ENCODE measurements at places on chromosomes 2 and 18.
A peak's percentile ranks its signal among the peaks of the same experiment; 100 is the strongest.

DNA sequence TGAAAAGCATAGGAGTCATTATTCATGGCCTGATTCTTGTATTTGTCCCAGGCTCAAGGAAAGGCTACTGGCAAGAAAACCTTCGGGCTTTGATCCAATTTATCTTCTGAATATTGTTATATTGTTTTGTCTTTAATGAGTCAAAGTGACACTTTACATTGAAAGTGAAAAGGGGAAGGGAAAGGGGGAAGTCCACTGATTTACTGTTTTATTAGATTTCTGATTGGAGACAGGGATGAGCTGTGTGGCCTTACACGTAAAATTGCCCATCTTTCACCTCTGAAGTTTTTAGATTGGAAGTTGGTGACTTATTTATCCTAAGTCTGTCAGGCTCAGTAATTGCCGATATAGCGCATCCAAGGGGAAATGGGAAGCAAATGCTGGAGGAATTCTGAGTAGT, 843.8 kb upstream of the LRRTM1 start:
- DNase-seq = no peak

DNA sequence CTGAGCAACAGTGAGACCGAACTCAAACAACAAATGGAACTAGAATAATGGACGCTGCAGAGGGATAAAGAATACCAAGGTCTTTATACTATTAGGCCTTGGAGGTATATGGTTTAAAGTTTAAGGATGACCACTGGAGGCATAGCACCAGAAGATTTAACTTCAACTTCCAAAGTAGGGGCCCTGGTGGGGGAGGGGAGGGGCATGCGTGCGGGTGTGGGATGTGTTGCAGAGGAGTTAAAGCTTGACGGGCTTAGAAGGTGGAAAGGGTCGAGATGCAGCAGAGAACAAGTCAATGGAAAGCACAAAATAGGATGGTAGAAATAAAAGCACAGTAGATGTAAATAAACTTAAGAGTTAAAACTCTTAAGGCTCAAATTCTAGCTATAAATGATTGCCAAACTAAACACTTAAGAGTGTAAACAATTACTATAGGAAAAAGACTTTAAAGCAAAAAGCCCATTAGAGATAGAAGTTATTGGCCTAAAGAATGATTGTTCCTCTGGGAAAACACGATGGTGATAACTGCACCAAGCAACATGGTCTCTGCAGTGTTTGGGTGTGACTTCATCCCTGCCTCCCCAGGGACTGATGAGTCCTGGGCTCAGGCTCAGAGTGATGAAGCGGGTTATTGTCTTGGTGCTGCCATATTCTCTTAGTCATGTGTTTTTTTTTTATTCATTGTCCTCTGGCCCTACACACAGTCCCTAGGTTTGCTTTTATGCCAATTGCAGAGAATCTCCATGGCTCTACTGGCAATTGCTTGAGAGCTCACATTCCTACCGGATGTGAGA, 13.0 kb downstream of the RRM2 start:
- DNase-seq = no peak

GRCh38 chr2:177889818-177890460, 182.6 kb downstream of the PDE11A start:
- DNase-seq = no peak

GRCh38 chr18:8783335-8783993, 78.1 kb downstream of the MTCL1 start:
- no peak for DNase-seq

DNA sequence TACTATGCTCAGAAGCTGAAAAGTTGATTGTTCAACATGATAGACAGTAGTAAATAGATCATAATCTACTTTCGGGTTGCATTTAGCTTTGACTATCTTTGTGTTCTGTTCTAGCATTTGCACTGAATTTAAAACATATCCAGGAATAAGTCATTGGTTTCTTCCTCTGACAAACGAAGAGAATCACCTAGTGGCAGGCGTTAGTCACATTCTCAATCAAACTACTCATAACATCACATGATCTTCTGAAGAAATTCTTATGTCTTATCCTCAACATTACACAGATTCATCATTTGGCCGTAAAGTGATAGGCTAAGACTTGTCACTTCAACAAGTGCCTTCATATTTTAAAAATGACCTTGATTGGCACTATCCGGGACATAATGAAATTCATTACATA, 63.6 kb upstream of the TTC21B start:
- no peak for DNase-seq

GRCh38 chr2:39706312-39706711, 40.6 kb downstream of the TMEM178A start:
- DNase-seq = no peak

GRCh38 chr2:99451280-99451679, 38.5 kb downstream of the REV1 start:
- DNase-seq = no peak

DNA sequence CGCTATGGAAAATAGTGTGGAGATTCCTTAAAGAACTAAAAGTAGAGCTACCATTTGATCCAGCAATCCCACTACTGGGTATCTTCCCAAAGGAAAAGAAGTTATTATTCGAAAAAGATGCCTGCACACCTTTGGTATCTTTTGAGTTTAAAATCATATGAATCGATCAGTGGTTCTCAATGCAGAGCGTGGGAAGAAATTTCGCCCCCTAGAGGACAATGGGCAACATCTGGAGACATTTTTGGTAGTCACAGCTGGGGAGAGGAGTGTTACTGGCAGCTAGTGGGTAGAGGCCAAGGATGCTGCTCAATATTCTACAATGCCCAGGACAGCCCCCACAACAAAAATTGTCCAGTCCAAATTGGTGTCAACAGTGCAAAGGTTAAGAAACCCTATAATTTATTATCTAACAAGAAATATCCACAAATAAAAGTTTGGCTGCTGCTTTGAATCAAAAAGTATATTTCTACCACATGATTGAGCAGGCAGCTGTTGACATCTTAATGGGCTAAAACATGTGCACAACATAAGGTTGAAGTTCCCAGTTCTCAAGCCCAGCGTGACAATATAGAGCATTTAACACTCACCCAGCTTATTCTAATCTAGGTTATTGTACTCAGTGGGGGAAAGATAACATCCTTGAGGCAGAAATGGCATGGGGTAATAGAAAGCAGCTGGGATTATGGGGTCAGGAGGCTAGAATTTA, 425.7 kb downstream of the LRATD1 start:
- DNase-seq = no peak

- DNase-seq = no peak
Observed at GRCh38 chr2:53777134-53777533, 9.5 kb downstream of the CHAC2 start.

- no peak for DNase-seq
Observed at GRCh38 chr18:28422577-28422976, 245.6 kb upstream of the CDH2 start.

DNA sequence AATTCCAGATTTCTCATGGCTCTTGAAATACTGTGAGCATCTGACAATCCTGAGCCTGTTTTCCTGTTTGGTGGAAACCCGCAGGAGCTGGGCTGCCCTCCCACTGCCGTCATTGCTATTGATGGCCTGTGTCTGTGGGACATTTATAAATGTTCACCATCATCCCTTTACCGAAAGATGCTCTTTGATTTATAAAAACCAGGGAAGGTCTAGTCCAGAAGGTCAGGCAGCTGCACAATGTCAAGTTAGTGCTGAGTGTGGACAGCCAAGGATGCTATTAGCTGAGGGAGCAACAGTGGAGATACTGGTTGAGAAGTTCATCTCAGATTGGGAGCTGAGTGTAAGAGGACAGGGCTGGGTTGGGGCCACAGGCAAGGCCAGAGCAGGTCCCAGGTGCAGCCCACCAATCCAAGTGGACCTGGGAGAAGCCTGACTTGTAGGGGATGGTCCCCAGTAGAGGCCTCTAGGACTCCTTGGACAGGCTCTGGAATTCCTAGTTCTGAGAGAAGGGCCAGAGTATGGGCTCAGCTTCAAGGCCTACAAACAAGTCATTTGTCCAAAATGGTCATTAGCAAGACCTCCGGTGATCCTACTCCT, 55.1 kb downstream of the COPS8 start:
- DNase-seq = no peak

- DNase-seq = no peak
Observed at GRCh38 chr2:65377556-65378192, 54.7 kb downstream of the SPRED2 start.

- DNase-seq = no peak
Observed at GRCh38 chr2:191836853-191837769, 9.8 kb downstream of the CAVIN2 start.

DNA sequence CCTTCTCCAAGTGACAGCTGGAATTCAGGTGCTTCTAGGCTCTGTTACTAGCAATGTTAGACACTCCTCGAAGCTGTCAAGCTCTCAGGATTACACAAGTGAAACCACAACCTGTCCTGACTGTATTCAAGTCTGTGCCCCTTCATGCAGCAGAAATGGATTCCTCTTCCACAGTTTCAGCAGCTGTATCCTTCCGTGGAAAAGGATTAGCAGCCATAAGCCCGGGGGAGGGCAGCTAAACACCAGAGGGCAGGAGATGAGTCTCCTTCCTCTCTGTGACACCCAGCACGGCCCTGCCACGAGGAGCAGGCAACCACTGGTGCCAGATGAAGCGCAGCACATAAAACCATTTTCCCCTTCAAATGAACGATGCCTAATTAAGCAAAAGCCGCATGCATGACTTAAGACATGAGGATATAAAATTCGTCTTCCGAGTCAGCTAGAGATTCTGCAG, 1.2 kb downstream of the ST3GAL5 start:
- DNase-seq = peak; percentile 88

- no peak for DNase-seq
Observed at GRCh38 chr2:10436583-10437110, 11.5 kb downstream of the ODC1 start.

GRCh38 chr2:233977296-233977837, 60.2 kb downstream of the TRPM8 start:
- no peak for DNase-seq

DNA sequence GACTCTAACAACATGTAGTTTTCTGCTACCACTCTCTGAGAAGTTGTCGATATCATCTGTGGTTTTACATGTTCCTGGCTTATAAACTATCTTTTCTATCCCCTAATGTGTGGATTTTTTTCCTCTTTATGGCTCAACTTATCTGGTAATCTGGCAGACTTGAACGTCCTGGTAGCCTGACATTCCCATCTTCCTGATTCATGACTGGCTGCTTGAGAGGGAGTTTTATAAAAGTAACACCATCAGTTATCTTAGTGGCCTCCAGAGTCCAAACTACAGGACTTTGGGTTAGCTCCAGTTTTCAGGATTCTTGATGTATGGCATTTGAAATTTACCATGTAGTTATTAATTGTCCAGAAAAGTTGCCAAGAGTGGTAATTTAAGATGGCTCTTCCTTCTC, 174.0 kb upstream of the GULP1 start:
- DNase-seq = no peak

DNA sequence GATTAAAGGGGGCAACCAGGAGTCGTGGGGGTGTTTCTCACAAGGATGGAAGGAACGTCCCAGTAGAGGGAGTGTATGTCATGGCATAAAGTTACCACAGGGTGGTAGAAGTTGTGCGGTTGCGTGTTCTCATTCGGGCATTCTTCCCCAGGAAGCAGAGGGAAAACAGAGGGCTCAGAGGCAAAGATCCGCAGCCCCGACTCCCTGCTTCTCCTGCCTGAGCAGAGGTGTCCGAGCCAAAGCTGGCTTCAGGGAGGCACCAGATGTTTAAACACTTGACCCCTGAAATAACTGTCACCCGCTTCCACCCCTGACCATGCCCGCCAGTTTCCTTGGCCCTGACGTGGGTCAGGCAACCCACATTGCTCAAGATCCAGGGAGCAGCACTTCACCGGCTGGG, 83.7 kb downstream of the EN1 start:
- DNase-seq = no peak

DNA sequence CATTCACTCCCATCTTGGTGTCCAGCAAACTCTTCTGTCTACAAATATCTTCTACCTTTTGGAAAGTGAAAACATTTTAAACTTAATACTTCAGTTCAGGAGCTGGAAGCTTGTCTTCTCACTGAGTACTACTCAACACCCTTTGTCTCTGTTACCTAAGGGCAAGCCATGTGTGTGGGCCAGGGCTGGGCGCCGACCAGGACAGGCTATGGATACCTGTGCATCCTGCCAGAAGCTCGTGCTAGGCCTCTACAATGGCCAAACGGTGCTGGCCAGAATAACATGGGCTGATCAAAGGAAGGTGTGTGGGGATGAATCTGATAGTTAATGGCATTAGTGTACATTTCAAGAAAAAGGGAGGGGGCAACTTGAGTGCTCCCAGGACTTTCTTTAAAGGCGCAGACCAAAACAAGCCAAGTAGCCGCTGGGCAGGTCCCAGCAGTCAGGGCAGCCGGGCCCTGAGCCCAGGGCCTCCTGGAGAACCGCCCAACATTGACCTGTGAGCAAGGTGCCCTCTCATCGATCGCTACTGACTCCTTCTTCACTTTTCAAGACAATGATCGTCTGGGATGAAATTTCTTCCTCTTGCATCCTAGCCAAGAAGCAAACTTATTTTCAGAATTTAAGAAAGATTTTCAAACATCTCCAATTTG, 29.0 kb upstream of the ID2 start:
- DNase-seq = no peak

DNA sequence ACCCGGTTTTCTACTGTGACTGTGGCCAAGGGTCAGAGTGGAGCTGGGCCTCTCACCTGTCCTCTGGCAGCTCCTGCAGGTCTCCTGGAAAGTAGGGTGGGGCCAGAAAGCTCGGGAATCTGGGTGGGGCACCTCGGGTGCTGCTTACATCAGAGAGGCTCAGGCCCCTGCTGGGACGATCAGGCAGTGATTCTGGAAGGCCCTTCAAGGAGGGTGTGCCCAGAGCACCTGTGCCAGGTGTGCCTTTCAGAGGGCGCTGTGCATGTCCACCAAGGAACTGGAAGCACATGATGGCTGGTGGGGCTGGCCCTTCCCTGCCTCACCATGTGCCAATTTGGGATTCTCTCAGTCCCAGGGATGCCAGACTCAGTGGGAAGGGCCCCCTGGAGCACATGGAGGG, 44.0 kb downstream of the ATP6V1C2 start:
- DNase-seq = no peak

GRCh38 chr2:71256421-71256820, 29.5 kb upstream of the PAIP2B start:
- peak; percentile 92 for DNase-seq

DNA sequence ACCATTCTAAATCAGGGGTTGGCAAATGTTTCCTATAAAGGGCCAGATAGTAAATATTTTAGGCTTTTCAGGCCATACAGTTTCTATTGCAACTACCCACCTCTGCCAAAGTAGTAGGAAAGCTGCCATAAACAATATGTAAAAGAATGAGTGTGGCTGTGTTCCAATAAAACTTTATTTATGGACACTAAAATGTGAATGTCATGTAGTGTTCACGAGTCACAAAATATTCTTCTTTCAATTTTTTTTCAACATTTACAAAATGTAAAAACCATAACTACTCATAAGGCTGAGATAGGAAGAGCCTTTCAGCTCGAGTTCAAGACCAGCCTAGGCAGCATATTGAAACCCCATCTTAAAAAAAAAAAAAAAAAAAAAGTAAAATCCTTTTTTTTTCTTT, 13.4 kb downstream of the KCNG3 start:
- DNase-seq = no peak

DNA sequence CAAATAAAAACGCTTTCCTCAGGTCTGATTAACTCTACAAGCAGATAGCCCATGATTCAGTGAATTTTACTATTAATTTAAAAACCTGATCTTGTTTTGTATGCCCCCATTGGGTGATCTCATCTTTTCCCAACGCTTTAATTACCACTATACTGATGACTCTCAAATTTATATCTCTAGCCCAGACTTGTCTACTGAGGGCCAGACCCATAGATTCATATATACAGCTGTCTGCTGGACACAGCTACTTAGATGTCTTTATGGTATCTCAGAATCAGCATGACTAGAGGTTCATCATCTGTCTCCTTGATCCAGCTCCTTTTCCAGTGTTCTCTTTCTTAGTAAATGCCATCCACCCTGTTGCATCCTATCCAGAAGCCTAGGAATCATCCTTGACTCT, 33.8 kb downstream of the TAF1B start:
- no peak for DNase-seq
